ENCODE measurements at places on chromosomes 3 and 15. TPM values are rescaled to one million over a fixed set of nuclear protein-coding genes. Genes with fewer than 3 reads are reported as not detected.

GRCh38 chr15:78065284-78065872 lies 12.1 kb downstream of the TBC1D2B start:
- peak overlapping the region; percentile 64 for H3K27ac ChIP-seq
- no peaks in the 10 kb centered on the region for H3K27me3 ChIP-seq
- H3K4me3 ChIP-seq = no peak overlapping the region
- DNase-seq = no peak
- no peaks in the 10 kb centered on the region for H3K36me3 ChIP-seq

DNA sequence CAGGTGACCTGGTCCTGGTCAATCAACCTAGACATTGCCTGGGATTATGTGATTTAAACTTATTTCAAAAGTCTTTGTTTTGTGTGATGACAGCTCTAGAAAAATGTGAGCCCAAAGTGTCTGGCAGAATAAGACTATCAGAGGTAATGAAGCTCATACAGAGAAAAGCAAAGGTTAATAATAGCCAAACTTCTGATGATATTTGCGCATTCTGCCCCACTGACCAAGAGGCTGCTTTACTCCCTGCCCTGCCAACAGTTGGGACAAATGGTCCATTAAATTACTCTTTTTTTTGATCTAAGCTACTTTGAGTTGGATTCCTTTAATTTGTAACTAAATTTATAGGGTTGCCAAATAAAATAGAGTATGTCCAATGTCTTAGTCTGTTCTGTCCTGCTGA lies 911.2 kb downstream of the MCTP2 start:
- H3K4me3 ChIP-seq = no peak overlapping the region
- no peaks in the 10 kb centered on the region for H3K4me1 ChIP-seq
- H3K27me3 ChIP-seq = no peaks in the 10 kb centered on the region
- no peak for DNase-seq
- no peak overlapping the region for H3K27ac ChIP-seq

- peaks cover 13% of the 10 kb centered on the region for H3K4me1 ChIP-seq
- no peak for DNase-seq
- no peaks in the 10 kb centered on the region for H3K27me3 ChIP-seq
These were observed 147.7 kb upstream of the BHLHE40 start for GRCh38 chr3:4831580-4831950.

The NPAP1 gene
- total RNA-seq = not detected

DNA sequence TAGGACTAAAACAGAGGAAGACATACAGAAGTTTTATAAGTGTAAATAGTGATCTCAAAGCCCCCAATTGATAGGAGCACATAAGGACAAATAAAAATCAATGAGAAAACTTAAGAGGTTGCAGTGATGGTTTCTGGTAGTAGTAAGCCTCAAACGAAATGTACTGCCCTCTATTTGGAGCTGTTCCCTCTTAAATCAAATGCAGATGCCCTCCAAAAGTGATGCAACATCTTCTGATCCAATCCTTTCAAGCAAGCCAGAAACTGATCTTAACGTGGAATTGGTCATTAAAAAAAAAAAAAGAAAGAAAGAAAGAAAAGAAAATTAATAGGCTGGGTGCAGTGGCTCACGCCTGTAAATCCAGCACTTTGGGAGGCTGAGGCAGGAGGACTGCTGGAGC lies 259.3 kb downstream of the ZBTB20 start:
- no peak overlapping the region for H3K4me3 ChIP-seq
- no peak for DNase-seq
- H3K4me1 ChIP-seq = no peaks in the 10 kb centered on the region
- H3K27me3 ChIP-seq = no peaks in the 10 kb centered on the region

The GJD2 gene
- not detected for total RNA-seq

The GOLGA6L4 gene
- 2.9 TPM for total RNA-seq

The SEC62 gene
- 26.9 TPM for total RNA-seq
